ENCODE measurements at places on chromosomes 16 and 17.

- no peak for DNase-seq
Observed at GRCh38 chr17:79072544-79072943, 2.1 kb upstream of the ENGASE start.

GRCh38 chr17:65850486-65850885, 289.0 kb upstream of the AXIN2 start:
- DNase-seq = no peak

DNA sequence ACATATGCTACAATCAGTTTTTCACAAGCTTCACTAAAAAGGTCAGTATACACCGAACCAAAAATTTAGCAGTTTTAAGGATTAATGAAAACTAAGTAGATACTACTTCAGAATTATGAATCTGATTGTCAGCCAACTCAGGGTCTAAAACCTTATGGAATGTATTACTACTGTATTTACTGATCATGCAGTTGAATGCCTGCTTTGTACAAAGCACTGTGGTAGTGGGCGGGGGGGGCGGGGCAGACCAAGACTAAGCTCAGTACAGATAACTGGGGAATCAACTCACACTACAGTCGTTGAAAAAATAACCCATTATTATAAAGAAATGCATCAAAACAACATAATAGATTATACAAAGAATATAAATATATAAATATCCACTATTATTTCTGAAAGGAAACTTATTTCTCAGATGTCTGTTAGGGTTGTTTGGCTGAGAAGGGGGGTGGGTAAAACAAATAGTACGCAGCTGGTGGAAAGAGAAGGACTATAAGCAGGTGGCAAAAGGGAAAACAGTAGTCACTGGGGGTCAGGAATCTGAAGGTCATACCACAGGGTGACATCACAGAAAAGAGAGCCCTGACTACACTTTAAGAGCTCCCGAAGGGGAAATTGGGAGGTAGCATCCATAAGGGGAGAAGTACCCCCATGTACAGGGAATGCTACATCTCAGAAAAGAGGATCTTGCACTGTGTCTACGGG, 109.4 kb upstream of the AXIN2 start:
- no peak for DNase-seq

DNA sequence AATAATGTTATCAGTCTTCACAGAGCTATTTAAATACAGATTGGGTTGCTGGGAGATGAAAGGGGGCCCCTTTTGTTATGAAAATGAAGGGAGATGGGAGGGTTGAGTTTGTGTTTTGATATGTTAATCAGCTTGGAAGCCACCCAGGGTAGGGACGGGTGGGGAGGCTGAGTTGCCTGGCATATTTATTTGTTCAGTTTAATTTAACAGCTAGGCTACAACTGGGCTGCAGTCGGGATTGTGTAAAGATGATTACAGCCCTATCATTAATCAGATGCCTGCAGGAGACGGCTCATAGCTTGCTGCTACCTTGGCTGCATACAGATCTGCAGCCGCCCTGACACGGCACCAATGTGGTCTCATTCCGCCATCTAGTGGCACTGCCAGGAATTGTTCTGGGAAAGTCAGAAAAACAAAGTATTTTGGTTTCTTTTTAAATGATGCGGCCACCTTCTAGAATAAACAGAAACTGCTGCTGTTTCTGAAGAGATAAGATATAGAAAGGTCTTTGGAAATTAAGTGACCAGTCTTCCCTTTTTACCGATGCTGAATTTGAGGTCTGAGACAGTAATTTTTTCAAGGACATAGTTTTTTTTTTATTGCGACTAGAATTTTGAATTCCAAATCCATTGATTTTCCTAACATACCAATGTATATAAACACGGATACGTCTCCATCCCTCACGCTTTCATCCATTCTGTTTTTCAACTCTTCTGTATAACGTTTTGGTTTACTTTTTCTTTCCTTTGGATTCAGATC, 458.0 kb upstream of the ASIC2 start:
- peak; percentile 35 for DNase-seq

DNA sequence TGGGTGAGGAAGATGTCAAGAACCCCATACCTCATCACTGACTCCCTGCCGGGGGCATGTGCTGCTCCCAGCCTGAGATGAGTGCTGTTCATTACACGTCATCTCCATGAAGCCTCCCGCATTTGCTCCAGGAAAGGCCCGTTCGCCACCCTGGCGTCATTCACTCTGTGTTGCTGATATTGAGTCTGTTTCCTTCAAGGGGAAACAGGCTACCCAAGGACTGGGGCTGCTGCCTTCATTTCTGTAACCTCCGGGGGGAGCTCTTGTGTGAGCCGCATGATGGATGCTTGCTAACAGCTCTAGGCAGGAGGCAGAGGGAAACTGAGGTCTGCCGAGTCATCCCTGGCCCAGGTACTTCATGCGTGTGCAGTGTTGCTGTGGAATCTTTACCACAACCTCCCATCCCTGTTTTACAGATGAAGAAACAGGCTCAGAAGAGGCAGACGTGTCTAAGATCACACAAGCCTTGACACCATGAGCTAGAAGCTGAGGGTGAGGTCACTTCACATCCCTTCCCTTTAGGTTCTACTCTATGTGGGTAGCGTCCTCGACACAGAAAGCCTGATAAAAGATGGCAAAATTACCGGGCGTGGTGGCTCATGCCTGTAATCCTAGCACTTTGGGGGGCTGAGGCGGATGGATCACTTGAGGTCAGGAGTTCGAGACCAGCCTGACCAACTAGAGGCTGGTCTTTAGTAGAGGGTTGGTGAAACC, 3.5 kb upstream of the ARMC5 start:
- no peak for DNase-seq

- DNase-seq = peak; percentile 99
Observed at GRCh38 chr16:75074920-75075687, 41.5 kb downstream of the LDHD start.

DNA sequence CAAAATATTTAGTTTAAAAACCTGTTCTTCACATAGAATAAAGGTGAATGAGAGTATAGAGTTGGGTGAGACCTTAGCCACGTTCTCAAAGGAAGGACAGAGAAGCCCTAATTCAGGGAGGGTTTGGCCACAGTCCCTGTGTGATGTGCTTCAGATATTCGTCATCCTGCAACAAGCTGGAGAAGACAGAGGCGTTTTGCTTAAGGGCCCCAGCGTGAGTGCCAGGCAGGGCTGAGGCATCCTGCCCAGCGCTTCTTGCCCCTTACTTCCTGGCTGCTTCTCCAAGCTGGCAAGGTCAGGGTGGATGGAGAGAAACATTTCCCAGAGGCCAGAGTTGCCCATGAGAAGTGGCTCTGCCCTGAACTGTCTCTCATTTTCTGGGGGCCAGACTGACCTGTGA, 46.9 kb downstream of the AXIN2 start:
- DNase-seq = no peak

DNA sequence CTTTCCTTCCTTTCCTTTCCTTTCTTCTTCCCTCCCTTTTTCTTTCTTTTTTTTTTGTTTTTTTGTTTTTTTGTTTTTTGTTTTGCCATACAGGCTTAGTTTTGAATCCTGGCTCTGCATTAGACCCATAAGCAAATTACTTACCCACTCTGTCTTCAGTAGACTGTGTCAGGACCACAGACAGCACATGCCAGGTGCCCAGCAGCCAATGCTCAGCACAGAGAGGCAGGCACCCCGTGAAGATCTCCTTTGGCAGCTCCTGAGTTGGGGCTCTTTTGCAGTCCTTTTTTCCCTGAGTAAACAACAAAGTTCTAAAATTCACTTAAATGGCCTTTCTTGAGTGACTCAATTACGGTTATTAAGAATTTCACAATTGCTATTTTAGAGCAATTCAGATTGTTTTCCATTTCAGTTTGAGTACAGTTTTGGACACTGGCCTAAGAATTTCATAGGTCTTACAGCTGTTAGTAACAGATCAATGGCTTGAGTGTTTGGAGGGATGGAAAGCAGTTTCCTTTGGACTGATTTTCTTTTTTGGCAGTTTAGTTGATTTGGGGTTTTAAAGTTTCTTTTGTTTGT, 26.2 kb upstream of the SLC5A11 start:
- no peak for DNase-seq

DNA sequence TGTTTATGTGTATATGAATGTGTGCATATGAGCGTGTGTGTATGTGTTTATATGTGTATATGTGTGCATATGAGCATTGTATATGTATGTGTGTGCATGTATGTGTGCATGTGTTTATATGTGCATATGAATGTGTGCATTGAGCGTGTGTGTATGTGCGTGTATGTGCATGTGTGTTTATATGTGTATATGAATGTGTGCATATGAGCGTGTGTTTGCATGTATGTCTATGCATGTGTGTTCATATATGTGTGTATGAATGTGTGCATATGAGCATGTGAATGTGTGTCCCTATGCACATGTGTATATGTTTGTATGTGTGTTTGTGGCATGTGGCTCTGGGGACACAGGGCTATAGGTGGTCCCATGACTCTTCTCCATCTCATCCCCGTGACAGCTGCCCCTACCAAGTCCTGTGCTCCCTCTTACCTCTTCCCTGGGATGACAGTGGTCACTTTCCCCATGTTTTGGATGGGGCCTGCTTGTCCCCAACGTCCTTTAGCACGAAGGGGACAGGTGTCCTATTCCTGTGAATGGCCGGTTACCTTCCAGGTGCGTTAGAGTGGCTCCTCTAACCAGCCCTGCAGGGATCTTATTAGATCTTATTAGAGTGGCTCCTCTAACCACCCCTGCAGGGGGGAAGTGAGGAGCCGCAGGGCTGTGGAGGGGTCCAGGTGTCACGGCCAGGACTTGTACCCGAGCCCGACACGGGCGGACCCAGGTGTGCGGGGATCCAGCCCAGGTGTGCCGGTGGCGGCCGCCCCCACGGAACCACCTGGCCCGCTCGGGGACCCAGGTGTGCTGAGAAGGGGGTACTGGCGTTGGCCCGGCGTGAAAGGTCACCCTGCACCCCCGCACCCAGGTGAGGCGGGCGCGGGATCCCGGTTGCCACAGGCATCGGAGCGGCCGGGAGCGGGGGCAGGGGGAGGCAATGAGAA, 105.6 kb downstream of the SEC14L1 start:
- no peak for DNase-seq

DNA sequence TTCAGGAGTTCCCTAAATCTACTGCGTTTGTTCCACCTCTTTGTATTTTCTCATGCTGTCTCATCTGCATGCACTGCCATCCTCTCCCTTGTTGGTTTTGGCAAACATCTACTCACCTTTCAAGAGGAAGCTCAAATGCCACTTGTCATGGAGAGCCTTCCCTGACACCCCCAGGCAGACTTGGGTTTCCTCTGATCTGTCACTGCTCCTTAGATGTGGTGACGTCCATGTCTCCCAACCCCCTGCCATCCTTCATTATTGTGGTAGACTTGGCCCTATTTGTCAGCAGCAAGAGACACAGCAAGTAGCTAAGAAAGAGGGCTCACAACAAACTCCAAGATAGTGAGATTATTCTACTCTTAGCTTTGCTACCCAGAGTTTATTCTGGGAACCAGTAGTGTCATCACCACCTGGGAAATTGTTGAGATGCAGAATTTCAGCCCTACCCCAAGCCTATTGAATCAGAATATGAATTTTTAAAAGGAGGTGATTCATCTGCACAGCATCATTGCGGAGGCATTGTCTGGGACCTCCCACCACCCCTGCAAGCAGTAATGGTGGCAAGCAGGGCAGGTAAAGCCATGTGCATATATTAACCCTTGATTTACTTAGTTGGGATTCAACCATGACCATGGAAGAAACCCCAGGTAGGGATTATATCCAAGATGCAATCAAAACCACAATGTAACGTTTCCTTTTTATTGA, 248.9 kb downstream of the SHISA9 start:
- no peak for DNase-seq

DNA sequence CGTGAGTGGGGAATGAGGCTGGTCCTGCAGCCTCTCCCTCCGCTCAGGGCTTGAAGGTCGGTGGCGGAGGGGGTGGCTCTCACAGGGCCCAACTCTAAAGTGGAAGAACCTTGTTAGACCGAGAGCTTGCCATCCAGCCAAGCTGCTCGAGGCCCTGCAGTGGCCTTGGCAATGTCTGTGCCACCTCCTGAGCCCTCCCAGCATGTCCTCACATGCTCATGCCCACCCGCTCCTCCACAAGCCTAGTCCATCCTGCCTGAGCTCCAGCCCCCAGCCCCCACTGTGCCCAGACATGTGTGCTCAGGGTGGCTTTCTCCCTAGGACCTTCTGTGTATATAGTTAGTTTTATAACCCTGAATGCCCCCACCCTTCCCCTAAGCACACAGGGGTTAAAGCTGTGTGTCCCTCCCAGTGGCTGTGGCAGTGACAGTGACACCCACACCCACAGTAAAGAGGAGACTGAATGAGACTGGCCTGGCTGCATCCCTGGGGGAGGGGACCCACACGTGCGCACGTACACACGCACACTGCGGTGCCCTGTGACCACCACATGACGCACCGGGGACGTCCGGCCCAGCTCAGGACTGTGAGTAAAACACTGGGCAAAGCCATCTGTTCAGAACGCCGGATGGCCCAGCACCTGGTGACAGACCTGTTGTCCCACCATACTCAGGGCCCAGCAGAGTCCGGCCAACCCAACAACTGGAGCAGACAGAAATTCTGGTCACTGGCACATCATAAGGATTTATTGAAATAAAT, 15.6 kb downstream of the PDK2 start:
- DNase-seq = no peak

GRCh38 chr17:31385428-31386285, 5.8 kb upstream of the RAB11FIP4 start:
- no peak for DNase-seq

GRCh38 chr17:77107506-77108433, 33.0 kb upstream of the SEC14L1 start:
- DNase-seq = no peak

- DNase-seq = no peak
Observed at GRCh38 chr17:10648381-10648780, 8.7 kb downstream of the MYH3 start.

DNA sequence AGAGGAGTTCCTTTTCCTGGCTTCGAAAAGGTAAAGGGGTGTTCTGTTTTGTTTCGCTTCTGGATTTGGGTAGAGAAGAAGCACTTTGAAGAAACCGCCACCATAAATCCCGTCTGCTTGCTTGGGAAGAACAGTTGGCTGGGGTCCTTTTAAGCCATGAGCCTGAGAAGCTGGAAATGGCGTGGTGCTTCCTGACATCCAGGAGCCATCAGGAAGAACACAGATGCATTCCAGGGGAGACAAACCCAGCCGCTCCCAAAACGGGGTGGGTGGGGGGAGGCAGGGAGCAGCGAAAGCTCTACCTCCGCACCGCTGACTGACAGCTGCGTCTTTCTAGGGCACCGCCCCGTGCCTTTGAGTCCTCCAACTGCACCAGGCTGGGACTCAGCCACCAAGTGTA, 91.6 kb downstream of the ZDHHC7 start:
- DNase-seq = no peak

GRCh38 chr16:77344341-77344740, 90.5 kb downstream of the ADAMTS18 start:
- no peak for DNase-seq

DNA sequence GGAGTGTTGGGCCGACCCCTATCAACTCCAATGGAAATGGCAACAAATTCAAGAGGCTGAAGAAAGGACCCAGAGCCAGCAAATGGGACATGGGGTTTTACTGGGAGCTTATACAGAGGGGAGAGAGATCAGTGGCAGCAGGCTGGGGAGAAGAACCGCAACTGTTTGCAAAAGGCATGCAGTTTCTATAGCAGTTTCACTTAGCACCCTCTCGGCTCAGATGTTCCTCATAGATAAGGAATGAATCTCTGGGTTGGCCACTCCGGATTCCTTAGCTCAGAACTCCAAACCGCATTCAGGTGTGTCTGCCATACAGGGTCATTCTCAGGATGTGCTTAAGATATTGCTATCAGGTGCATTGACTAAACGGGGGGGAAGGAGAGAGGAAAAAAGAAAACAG, 71.1 kb upstream of the RPL38 start:
- no peak for DNase-seq

- no peak for DNase-seq
Observed at GRCh38 chr17:49333804-49334203, 28.2 kb downstream of the ZNF652 start.
